ENCODE measurements at places on chromosomes 3 and 15.
A peak's percentile ranks its signal among the peaks of the same experiment; 100 is the strongest.

DNA sequence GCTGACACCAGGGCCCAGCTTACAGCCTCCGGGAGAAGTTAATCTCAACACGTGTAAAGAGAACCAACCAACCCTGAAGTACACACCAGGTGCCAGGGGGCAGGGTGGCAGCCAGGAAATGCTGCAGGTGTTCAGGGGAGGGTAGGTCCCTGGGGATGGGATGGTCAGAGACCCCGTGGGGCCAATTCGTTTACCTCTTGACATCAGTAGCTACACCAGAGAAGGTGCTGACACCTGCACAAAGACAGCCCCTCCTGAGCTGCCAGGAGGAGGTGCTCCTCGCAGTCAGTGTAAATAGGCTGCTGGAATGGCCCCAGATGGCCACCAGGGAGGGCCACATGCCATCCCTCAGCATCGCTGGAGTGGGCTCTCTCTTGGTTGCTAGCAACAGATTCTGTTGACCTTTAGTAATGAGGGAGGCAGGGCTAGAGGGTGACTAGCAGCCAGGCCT lies 52.8 kb downstream of the CORO2B start:
- no peak for DNase-seq

DNA sequence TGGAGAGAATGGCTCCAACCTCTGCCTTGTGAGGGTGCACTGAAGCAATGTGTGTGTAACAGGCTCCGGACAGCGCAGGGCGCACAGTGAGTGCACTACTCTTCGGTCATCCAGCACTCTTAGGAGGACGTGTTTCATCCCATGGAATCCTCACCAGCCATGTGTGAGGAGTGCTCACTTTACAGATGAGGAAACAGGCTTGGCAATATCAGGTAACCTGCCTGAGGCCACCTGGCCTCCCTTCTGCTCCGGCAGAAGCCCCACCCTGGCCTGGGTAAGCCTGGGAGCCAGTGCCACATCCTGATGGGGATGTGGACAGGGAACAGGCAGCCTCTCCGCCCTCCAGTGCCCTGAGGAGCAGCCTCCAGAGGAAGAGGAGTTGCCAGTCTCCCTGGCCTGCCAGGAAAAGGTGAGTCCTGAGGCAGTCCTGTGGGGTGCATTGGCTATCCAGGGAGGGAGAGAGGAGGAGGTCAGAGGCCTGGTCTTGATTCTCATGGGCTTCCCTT lies 39.4 kb upstream of the LIMD1 start:
- no peak for DNase-seq

- no peak for DNase-seq
Observed at GRCh38 chr15:99090938-99091337, 13.9 kb upstream of the SYNM start.

DNA sequence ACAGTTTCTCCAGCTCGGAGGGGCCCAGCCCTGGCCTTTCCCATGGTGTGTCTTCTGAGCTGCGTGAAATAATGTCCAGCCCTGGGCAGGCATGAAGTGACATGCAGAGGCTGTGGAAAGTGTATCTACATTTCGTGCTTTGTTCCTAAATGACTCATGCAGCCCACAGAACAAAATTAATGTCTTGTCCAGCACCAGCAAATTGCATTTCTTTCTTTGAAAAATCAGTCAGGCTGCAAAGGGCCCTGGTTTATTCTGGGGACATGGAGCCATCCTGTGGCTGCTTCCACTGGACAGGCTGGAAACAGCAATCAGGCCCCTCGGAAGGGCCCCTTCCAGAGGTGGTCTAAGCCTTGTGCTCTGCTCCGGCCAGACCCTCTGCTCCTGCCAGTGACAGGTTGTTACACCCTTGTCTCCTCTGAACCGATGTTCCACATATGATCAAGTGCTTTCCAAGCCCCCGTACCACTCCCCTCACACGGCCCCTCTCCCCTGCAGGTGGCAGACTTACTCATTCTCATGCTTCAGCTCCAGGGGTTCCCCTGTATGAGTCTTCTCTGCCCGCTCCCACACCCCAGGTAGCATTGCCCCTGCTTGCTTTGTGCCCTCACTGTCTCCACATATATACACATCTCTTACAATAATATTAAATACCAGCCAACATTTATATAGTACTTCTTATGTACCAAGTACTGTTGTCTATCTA lies 33.7 kb downstream of the CRYGS start:
- no peak for DNase-seq

DNA sequence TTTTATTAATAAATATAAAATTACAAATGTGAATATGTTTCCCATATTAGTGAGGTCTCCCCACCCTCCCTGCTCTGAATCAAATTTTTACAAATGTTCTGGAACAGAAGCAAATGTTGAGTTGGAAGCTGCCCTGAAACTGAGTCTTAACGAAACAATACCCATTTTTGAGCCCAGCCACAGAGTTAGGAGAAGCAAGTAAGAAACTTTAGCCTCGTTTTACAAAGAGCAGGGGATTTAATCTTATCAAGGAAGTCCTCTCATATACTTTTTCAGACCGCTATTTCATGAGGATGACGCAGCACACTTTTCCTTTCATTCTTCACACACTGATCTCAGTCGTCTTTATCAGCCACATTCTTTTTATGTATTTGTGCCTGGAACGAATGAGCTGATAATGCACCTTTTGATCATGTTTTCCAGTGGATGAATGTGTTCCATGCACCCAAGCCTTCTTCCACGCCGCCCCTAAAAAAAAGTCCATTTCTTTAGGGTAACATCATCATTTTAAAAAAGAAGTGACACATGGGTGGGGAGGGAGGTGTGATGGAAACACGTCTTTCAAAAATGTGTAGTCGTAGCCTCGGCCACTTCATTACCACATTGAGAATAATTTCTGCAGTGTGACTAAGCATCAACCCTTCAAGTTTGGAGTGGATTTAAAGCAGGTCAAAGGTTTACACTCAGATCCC lies 48.1 kb downstream of the SETMAR start:
- no peak for DNase-seq

GRCh38 chr15:75599401-75599800 lies 20.3 kb upstream of the PTPN9 start:
- DNase-seq, result no peak

DNA sequence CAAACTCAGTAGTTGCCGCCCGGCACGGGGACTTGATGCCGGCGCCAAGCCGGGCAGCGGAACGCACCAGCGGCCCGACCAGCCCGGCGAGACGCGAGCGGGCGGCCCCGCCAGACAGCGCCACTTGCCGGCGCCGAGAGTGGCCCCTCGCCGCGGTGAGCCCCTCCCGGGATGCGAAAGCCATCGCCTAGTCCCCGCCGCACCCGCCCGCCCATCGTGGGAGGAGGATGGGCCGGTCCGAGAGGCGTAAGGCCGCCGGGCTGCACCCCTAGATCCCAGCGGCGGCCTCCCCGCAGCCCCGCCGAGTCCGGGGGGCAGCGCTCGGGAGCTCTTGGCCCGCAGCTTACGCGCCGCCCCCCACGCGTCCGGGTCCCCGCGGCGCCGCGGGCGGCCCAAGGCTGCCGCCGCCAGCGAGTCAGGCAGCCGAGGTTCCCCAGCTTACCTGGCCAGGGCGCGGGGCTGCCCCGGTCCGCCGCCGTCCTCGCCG lies 609 bp downstream of the GOLGA8A start:
- DNase-seq, result no peak

DNA sequence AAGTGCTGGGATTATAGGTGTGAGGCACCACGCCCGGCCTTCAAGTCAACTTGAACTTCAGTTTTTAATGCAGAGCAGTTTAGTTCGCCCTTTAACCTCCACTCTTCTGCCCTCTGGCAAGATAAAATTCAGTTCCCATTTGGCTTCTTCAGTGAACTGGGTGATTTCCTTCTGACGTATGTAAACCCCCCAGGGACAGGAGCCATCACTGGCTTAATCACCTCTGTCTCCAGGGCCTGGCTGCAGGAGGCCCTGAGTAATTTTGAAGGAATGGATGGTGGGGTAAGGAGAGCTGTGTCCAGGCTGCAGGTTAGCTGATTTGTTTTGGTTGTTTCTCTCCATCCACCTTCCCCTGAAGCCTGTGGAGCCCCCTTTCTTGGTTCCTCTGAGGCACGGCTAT lies 11.9 kb downstream of the MCM2 start:
- DNase-seq, result no peak

GRCh38 chr3:40951636-40952035 lies 247.7 kb upstream of the CTNNB1 start:
- no peak for DNase-seq

DNA sequence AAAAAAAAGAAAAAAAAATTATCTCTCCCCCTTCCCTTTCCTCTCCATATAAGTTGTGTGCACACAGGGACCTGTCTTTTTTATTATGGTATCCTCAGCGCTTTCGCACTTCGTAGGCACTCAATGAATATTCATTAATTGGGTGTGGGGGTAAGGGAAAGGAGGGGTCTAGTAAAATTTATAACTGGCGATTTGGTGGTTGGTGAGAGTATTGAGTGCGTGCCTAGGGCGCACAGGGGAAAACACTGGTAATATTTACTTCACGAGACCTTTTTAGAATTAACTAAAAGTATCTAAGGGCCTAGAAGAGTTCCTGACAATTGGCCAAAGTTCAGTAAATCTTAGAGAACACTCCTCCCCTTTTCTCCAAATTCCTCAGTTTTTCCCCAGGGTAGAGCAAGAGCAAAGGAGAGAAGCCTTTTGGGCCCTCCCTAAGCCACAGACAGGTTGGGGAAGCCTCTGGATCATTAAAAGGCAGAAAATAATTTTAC lies 25.7 kb downstream of the TYRO3 start:
- DNase-seq, result no peak

DNA sequence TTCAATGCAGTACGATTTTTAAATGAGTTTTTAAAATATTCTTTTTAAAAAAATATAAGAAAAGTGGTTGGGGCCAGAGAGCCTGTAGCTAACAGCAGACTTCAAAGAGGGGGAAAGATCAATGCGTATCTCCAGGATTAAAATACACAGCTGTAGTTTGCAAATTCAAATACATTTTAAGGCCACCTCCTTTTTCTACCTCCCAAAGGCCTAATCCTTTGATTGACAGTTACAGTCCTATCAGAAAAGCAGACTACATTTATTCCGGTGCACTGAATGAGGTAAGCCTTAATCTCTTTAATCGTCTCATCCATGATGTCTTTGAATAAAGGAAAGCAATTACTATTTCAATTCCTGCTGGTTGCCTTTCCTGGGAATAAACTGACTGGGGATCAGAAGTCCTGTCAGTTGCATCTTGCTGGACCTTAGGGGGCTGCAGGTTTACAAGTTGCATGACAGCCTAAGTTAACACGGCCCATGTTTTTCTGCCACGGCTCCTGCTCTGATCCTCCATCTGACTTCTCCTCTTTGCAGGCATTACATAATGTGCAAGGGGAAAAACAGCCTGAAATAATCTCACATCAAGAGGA lies 51.7 kb downstream of the CADPS start:
- DNase-seq, result no peak

- DNase-seq, result no peak
Observed at GRCh38 chr3:15493436-15493835, 28.1 kb downstream of the COLQ start.

DNA sequence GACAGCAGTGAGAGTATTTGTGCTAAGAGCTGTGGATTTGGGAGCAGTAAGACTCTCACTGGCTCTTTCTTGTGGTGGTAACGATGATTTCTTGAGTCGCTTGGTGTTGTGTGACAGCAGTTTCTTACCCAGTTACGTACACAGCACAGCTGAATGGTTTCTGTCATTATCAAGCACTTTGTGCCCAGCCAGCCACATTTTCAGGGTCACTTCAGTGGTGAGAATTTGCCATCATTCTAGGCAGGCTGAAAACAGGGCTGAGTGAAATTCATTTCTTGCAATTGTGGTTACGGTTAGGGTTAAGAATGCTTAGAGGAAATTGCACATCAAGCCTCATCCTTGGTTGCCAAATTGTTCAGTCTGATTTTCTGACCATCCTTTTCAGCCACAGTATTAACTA lies 130.1 kb downstream of the RYR3 start:
- no peak for DNase-seq

- no peak for DNase-seq
Observed at GRCh38 chr3:15822281-15822680, 24.5 kb upstream of the ANKRD28 start.

GRCh38 chr3:169456900-169457299 lies 206.6 kb downstream of the MECOM start:
- no peak for DNase-seq

- DNase-seq, result no peak
Observed at GRCh38 chr3:151430821-151431484, 29.9 kb downstream of the IGSF10 start.

- DNase-seq, result no peak
Observed at GRCh38 chr3:50324351-50325112, 2.0 kb upstream of the HYAL2 start.

DNA sequence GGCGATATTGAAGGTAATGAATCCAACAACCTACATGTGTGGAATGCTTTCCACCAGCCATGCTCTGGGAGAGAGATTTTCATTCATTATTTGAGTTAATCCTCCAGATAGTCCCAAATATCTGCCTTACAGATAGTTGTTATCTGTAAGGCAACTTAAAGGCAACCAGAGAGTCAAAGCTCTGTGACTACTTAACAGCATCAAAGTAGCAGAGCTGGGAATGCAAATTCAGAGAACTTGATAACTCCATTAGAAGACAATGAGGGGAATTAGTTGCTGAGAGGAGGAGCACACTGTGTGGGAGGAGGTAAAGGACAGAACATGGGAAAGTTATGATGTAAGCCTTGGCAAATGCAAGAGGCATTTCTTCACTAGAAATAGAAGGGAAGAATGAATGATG lies 10.5 kb upstream of the CRBN start:
- no peak for DNase-seq

GRCh38 chr3:38002291-38002876 lies 11.8 kb downstream of the VILL start:
- DNase-seq, result no peak

GRCh38 chr3:18057471-18058091 lies 315.1 kb upstream of the TBC1D5 start:
- DNase-seq, result no peak

DNA sequence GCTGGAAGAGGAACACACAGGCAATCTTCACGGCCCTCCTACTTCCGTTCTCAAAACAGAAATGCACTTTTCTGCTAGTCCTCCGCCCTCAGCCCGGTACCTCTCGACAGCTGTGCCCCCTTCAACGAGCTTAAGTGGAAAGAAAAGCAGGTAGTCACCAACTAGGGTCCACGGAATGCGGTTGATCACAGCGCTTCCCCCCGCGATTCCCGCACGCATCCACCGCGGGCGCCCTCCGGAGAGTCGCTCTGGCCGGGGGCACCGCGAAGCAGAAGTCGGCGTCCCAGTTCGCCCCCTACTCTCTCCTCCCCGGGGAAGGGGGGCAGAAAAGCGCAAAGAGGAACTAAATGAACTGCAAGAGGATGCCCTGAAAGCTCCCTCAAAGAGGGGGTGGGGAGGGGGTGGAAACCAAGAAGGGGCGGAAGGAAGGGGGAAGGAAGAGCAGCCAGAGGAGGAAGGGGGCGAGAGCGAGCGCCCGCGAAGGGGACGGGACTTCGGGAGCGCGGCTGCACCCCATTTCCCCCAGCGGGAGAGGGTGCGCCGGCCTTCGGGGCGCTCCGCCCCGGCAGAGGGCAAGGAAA lies 738 bp downstream of the ACAP2 start:
- DNase-seq, result no peak

- no peak for DNase-seq
Observed at GRCh38 chr3:16289144-16289889, 24.3 kb downstream of the OXNAD1 start.

- peak; percentile 30 for DNase-seq
Observed at GRCh38 chr3:107962946-107963345, 127.9 kb downstream of the CD47 start.

Measured in DMS 273 treated with DMSO at 0.1 percent for 48 hours (cell line).